ENCODE measurements at places on chromosomes 2 and 18.

DNA sequence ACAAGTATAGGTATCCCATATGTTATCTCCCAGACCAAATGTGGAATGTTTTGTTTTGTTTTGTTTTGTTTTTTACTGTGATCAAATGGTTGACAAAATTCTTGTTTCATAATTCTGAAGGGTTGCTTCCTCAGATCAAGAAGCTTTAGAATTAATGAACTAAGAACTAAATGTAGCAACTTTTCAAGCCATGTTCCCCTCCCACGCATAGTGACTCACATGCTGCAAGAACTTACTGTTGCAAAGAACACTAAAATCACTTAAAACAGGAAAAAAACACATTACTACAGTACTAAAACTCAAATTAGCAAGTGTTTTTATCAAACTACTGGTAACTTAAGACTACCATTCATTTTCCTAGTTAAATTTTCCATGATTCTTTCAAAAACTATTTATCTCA, 30.6 kb downstream of the HNRNPLL start:
- no peak for DNase-seq

- no peak for DNase-seq
Observed at GRCh38 chr18:48548011-48548771, 9.4 kb downstream of the CTIF start.

DNA sequence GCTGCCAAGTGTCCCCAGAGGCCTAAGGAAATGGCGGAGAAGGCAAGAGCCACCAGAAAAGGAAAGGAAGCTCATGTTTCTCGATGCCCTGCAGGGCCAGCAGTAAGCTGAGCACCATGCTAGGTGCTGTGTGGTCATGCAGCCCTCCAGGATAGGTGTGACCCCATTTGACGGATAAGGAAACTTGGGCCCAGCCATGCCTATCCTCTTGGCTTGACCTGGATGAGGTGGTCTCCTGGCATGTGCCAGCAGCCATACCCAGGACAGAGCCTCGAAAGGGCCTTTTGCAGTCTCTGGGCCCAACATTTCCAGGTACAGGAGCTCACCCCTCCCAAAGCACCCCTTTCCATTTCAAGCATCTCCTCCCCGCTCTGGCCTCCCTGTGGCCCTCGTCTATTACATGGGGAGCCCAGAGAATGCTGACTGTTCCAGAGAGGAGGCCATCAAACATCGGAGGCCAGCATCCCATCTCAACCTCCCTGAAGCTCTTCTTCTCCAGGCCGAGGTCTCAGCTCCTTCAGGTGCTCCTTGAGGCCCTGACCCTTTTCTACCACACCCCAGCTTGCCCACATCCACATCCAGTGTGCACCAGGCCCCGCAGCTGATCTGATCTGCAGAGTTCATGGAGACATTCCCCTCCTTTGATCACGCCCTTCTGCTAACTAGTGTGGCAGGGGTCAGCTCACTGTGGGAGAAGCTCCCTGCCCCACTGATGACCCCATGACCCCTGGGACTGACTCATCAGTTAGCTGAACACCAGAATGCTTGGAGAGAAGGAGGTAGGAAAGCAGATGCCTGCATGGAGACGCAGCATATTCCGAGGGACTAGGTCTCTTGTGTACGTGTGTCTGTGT, 208.4 kb downstream of the TNS1 start:
- DNase-seq: no peak

- DNase-seq: no peak
Observed at GRCh38 chr2:186543561-186544131, 46.2 kb upstream of the ITGAV start.

- no peak for DNase-seq
Observed at GRCh38 chr2:218781691-218782527, at the start of gene CYP27A1. TSS of gene CYP27A1 (plus strand) at chr2:218782147. CDS start at chr2:218782183, 36 bp downstream.

- DNase-seq: no peak
Observed at GRCh38 chr2:235739704-235740415, 246.0 kb downstream of the AGAP1 start.

- DNase-seq: no peak
Observed at GRCh38 chr2:23497063-23497462, 112.1 kb downstream of the KLHL29 start.

DNA sequence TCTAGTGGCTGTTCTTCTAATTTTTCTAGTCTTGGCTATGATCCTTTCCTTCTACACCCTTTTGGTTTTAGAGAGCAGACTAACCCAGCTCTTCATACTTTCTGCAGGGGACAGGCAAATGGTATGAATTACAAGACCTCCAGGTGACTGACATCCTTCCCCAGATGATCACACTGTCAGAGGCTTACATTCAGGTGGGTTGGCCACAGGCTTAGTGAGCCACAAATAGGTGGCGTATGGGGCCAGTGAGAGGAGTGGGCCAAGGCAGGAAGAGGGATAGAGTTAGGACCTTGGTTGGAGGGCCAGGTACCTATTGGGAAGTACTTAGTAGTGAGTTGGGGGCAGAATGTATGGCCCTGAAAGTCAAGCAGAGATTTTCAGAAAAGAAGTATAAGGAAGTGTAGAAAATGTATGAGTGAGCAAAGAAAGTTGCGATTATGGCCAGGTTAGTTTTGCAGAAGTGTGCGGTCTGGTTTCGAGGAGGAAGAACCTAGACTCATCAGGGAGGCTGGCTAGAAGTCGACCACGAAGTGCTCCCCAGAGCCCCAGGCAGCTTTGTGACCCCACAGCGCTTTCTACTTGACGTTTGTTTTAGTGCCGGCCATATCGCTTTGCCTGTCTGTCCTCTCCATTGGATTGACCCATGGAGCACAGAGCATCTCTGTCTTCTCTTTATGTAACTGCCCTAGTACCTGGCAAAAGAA, 20.0 kb downstream of the SFTPB start:
- no peak for DNase-seq

GRCh38 chr2:163213661-163214081, 375.1 kb upstream of the KCNH7 start:
- no peak for DNase-seq

GRCh38 chr2:27126252-27126710, 2.7 kb downstream of the ABHD1 start:
- DNase-seq: no peak

DNA sequence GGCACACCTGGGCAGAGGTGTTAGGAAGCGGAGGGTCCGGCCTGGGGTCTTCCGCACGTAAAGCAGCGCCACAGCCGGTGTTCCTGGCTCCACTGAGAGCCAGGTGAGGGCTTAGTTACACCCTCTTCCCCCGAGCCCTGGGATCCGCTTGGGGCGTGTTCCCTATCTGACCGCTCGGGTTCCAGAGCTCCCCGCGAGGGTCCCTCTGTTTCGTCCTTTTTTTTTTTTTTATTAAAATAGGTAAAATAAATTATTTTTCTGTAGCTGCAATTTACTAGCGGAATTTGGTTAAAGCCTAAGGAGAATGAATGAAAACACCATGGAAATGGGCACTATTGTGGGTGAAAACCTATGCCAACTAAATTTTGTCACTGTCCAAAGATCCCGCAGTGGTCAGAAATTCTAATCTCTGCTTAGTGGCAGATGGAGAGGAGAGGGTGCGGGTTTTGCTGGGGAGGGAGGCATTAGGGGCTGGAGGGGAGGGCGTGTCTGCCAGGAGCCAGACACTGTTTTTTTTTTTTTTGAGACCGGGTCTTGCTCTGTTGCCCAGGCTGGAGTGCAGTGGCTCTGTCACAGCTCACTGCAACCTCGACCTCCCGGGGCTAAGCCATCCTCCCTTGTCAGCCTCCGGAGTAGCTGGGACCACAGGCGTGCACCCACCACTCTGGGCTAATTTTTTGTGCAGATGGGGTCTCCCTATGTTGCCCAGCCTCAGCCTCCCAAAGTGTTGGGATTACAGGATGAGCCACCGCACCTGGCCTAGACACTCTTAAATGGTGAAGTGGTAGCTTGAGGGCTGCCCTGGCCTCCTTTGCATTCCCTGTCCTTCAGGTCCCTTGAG, 834 bp downstream of the PDCL3 start:
- no peak for DNase-seq

DNA sequence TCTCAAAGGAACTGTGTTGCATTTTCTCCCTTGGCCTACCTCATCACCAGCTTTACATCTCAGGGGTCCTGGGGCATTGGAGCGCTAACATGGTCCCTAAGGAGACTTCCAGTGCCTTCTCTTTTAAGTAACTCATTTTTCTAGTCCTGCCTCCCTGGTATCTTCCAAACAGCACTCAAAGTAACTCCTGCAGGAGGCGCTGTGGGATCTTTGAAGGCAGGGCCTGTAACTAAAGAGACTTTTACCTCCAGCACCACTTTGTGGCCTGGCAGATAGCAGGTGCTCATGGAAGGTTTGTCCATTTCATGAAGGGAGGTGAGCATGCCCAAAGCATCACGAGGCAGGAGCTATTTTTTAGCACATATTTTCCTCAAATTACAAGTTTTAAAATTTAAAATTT, 411.0 kb upstream of the GYPC start:
- DNase-seq: no peak

DNA sequence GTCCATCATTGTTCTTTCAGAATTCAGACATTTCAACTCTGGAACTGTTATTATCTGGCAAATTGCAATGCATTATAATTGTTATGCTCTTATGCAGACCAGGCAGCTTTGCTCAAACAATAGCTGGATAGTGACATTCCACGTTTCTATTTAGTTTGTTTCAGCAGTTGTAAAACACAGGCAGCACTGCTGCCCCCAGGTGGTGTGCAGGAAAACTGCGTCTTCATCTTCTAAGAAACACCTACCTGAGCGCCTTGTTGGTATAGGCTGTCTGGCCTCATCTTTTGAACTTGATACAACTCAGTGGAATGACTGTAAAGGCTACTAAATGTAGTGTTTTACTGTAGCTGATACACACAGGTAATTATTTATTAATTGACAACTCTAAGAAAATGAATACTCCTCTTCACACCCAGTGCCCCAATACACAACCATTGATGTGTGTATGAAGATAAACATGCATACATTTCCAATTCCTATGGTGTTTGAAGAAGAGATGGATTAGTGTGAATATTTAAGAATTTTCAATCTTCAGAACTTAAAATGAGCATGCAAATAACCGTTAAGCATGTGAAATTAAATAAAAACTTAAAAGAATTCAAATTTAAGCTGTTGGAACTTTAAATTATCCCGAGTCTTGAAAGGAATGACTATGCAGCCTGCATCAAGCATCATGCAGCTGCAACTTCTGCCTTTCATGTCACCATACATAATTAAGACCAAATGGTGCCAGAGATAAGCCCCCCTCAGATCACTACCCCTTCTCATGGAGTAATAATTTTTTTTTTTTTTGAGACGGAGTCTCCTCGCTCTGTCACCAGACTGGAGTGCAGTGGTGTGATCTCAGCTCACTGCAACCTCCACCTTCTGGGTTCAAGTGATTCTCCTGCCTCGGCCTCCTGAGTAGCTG, 85.6 kb downstream of the CD8B2 start:
- DNase-seq: no peak

- DNase-seq: no peak
Observed at GRCh38 chr2:193891023-193891422, 1696.3 kb upstream of the TMEFF2 start.

GRCh38 chr2:38866773-38867443, 8.8 kb downstream of the DHX57 start:
- no peak for DNase-seq

- peak; percentile 22 for DNase-seq
Observed at GRCh38 chr2:17752246-17752645, 1.4 kb downstream of the SMC6 start.

DNA sequence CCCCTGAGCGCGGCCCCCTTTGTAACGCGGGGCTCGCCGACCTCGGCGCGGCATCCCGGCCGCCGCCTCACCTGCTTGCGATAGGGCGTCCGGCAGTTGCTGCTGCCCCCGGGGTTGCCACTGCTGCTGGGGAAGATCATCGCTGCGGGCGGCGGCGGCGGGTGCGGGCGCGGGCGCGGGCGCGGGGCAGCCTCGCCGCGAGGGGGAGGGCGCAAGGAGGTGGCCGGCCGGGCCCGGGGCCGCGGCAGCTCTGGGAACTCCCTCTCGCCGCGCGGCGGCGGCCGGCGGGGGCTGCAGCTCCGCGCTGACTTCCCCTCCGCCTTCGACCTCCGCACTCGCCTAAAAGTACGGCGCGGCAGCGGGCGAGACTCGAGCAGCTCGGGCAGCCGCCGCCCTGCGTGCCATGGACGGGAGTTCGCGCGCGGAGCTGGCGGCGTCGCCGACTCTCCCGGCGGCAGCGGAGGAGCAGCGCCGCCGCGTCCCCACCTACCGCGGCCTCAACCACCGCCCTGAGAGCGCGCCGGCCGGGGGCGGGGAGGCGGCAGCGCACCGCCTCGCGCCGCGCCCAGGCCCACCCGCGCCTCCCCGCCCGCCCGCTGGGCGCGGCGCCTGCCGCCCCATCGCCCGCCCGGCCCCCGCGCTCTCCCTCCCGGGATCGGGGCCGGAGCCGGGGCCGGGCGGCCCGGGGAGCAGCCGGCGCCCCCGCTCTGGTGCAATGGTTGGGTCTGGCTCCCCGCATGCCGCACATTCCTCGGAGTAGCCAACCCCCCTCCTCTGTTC, 86.0 kb downstream of the RBMS1 start:
- DNase-seq: peak; percentile 42

- DNase-seq: no peak
Observed at GRCh38 chr2:176652300-176653182, 383.3 kb downstream of the MTX2 start.

GRCh38 chr18:77129150-77129551, 3.4 kb downstream of the MBP start:
- no peak for DNase-seq

- DNase-seq: no peak
Observed at GRCh38 chr2:3142961-3143571, 234.6 kb downstream of the EIPR1 start.

GRCh38 chr18:3150274-3150673, 69.5 kb downstream of the MYOM1 start:
- no peak for DNase-seq

- DNase-seq: no peak
Observed at GRCh38 chr2:134360745-134361487, 107.0 kb downstream of the MGAT5 start.

GRCh38 chr18:48885266-48885923, 65.4 kb downstream of the SMAD7 start:
- no peak for DNase-seq

- DNase-seq: no peak
Observed at GRCh38 chr2:195495351-195495750, 161.7 kb upstream of the SLC39A10 start.

DNA sequence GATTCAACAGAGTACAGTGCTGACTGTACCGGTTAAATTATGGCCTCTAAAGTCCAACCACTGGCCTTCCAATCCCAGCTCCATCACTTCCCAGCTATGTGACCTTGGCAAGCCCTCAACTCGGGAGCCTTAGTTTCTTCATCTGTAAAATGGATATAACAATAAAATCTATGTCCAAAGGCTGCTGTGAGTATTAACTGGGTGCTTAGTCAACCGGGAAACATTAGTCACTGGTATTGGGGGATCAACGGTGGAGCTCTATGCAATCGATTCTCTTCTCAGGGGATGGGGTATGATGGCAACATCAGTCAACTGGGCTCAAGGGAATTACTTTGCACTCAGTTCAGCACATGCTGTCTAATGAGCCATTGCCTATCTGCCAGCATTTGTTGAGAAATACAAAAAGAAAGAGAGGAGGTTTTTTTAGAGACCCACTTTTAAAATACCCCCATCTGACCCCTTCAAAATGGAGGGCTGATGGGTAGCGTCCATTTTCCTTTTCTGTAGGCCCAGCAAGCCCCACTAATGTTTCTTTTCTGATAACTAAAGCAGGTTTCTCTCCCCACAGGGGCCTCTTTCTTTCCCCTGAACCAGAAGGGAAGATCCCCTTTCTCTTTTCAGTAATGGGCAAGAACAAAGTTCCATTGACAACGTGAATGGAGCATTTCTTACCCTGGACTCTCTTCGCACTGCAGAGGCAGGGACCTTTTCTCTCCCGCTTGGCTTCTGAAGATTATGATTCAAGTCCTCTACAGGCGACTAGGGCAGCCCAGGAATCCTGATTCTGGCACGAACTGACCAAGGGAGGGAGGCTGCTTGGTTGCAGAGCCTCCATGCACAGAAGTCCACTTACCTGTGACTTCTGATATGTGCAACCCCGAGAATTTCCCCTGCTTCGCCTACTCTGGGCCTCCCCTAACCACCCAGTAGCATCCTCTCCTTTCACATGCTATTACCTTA, 8.7 kb upstream of the AGFG1 start:
- no peak for DNase-seq

All from GM06990 (cell line).